Central memory CD8-positive, alpha-beta T cell (primary cell): ENCODE measurements at places on chromosomes 4 and X.

- no peak for DNase-seq
- H3K27ac ChIP-seq: peak overlapping the region; percentile 66
- peaks cover 7% of the 10 kb centered on the region for H3K4me1 ChIP-seq
- H3K36me3 ChIP-seq: peaks cover 2% of the 10 kb centered on the region
- no peak overlapping the region for H3K4me3 ChIP-seq
Observed at GRCh38 chr4:150368667-150369066, 213.3 kb upstream of the MAB21L2 start.

DNA sequence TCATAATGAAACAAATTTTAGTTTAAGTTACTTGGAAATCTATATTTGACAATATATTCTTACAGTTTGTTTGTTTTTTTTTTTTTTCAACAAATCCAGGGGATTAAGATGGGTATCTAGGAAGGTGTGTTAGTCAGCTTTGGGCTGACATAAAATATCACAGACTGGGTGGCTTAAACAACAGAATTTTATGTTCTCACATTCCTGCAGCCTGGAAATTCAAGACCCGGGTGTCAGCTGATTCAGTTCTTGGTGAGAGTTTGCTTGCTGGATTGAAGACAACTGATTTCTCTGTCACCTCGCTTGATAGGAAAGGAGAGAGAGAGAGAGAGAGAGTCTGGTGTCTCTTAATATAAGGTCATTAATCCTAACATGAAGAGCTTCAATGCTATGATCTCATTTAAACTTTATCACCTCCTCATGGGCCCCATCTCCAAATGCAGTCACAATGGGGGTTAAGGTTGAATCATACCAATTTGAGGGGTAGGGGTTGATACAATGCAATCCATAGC lies 465.2 kb downstream of the CENPC start:
- H3K4me3 ChIP-seq: no peak overlapping the region
- no peaks in the 10 kb centered on the region for H3K36me3 ChIP-seq
- DNase-seq: no peak
- H3K4me1 ChIP-seq: no peaks in the 10 kb centered on the region
- H3K27ac ChIP-seq: no peak overlapping the region

- peaks cover 52% of the 10 kb centered on the region for H3K36me3 ChIP-seq
- peaks cover 70% of the 10 kb centered on the region for H3K4me1 ChIP-seq
- H3K27ac ChIP-seq: peak overlapping the region; percentile 97
- H3K4me3 ChIP-seq: peak overlapping the region; percentile 87
Observed at GRCh38 chrX:71619193-71619592, 882 bp upstream of the CXCR3 start.

DNA sequence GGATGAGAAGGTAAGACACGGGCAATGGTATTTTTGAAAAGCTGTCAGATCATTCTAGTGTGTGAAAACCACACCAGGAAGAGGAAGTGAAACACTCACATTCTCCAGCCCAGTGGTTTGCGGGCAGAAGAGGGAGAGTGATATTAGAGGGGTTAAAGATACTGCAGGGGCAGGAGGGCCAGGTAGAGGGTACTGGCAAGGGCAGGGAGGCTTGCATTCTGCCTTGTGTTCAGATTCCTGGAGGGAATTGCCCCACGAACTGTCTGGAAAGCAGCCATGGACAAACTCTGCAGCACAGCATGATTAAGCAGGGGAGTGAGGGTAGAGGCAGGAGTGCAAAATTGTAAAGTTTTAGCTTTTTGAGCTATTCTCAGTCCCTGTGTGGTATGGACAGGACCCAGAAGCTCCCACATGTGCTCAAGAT lies 30.9 kb downstream of the NIPAL1 start:
- H3K4me3 ChIP-seq: peak overlapping the region; percentile 62
- peaks cover 56% of the 10 kb centered on the region for H3K4me1 ChIP-seq
- DNase-seq: peak; percentile 25
- H3K27me3 ChIP-seq: peaks cover 12% of the 10 kb centered on the region
- peak overlapping the region; percentile 1 for H3K27ac ChIP-seq
- peaks cover 2% of the 10 kb centered on the region for H3K36me3 ChIP-seq

GRCh38 chr4:175090116-175090515 lies 172.0 kb downstream of the ADAM29 start:
- H3K27me3 ChIP-seq: no peaks in the 10 kb centered on the region
- no peak overlapping the region for H3K27ac ChIP-seq
- H3K4me3 ChIP-seq: no peak overlapping the region
- DNase-seq: no peak
- no peaks in the 10 kb centered on the region for H3K4me1 ChIP-seq
- H3K36me3 ChIP-seq: no peaks in the 10 kb centered on the region

GRCh38 chrX:40415675-40416074 lies 165.1 kb upstream of the ATP6AP2 start:
- DNase-seq: no peak
- no peaks in the 10 kb centered on the region for H3K4me1 ChIP-seq
- no peaks in the 10 kb centered on the region for H3K27me3 ChIP-seq

DNA sequence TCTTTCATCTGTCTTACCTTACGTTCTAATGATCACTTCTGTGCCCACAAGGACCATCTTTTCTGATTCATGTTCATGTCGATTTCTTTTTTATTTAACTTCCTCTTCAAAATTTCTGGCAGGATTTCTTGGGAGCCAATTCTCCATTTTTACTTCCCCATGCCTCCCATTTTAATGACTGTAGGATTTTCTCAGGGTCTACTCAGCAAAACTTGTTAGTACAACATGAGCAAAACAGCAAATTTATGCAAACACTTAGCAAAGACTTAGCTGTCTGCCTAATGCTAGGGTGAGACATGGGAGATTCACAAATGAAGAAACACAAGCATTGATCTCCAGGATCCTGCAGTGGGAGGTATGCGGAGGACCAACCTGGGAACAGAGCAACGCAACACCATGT lies 5.5 kb downstream of the CD38 start:
- DNase-seq: no peak
- peaks cover 26% of the 10 kb centered on the region for H3K27me3 ChIP-seq
- no peak overlapping the region for H3K4me3 ChIP-seq
- peaks cover 7% of the 10 kb centered on the region for H3K36me3 ChIP-seq

- no peak overlapping the region for H3K27ac ChIP-seq
- no peaks in the 10 kb centered on the region for H3K36me3 ChIP-seq
- no peaks in the 10 kb centered on the region for H3K4me1 ChIP-seq
- H3K27me3 ChIP-seq: no peaks in the 10 kb centered on the region
- H3K4me3 ChIP-seq: no peak overlapping the region
Observed at GRCh38 chrX:133380711-133381619, 34.3 kb downstream of the GPC4 start.

DNA sequence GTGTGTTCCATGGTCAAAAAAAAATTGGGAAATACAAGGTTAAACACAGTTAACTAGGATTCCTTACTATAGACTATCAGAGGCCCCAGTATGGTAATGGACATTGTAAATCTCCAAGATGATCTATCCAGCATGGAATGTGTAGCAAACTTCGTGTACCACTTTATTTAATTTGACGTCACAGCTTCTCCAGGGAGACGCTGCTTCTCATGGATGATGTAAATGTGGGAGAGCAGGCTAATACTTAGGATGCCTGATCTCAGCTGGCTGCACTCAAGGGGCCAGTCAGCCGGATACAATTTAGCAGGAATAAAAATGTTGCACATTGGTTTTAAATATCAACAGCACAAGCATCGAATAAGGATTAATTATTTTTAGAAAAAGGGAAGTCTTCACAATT lies 111.7 kb upstream of the HPF1 start:
- H3K27ac ChIP-seq: no peak overlapping the region
- no peak for DNase-seq
- no peak overlapping the region for H3K4me3 ChIP-seq
- H3K36me3 ChIP-seq: no peaks in the 10 kb centered on the region
- H3K4me1 ChIP-seq: no peaks in the 10 kb centered on the region

DNA sequence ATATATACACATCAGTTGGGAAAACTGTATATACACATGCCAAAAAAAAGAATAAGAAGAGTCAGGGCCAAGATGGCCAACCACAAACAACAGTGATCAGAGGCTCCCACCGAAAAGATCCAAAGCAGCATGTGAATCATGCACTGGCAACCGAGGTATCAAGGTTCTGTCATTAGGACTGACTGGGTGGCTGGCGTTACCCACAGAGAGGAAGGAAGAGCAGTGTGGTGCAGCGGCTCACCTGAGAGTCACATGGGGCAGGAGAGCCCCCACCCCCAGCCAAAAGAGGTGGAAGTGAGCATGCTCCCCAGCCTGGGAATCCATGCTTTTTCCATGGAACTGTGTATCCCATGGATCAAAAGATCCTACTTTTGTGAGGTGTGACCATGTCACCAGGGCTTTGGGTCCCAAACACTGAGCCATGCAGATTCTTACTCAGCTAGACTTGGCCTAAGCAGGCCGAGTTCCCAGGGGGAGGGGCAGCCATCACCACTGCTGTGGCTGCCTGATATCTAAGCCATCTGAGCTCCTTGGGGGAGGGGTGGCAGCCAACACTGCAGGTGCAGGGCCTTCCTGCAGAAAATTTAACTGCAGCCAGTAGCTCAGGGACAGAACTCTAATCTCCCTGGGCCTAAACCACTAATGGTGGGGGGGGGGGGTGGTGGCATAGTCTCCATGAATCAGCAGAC lies 52.8 kb downstream of the P2RY10 start:
- H3K27ac ChIP-seq: no peak overlapping the region
- peaks cover 6% of the 10 kb centered on the region for H3K4me1 ChIP-seq
- DNase-seq: no peak
- no peaks in the 10 kb centered on the region for H3K36me3 ChIP-seq
- H3K4me3 ChIP-seq: peak overlapping the region; percentile 29

- H3K27me3 ChIP-seq: no peaks in the 10 kb centered on the region
- DNase-seq: no peak
- H3K27ac ChIP-seq: no peak overlapping the region
- H3K4me1 ChIP-seq: no peaks in the 10 kb centered on the region
Observed at GRCh38 chr4:29549342-29549741, 1170.8 kb upstream of the PCDH7 start.

GRCh38 chrX:23114241-23114640 lies 114.5 kb downstream of the DDX53 start:
- no peak overlapping the region for H3K4me3 ChIP-seq
- DNase-seq: no peak
- no peaks in the 10 kb centered on the region for H3K36me3 ChIP-seq
- H3K27ac ChIP-seq: no peak overlapping the region
- no peaks in the 10 kb centered on the region for H3K27me3 ChIP-seq

DNA sequence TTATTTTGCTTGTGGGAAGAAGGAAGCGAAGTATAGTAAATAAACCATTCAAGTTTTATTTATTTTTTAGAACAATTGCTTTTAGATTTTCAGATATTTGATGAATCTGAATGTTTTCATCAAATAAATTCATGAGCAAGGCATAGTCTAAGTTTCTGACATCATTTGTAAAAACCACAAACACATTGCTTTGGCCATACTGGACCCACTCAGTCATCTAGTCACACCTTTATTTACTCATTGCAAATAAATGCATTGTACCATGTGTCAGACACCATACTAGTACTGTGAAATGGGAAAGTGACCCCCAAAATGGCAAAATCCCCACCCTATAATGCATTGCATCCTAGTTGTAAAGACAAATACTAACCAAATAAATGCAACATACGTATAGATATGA lies 449.1 kb upstream of the SMIM31 start:
- H3K4me1 ChIP-seq: no peaks in the 10 kb centered on the region
- no peak for DNase-seq
- H3K36me3 ChIP-seq: no peaks in the 10 kb centered on the region
- no peak overlapping the region for H3K27ac ChIP-seq

GRCh38 chr4:48483006-48483776 lies at the start of gene SLC10A4:
Gene SLC10A4 (plus strand): TSS chr4:48483343. CDS start chr4:48483562, 219 bp downstream.
- peaks cover 12% of the 10 kb centered on the region for H3K4me1 ChIP-seq
- H3K36me3 ChIP-seq: no peaks in the 10 kb centered on the region
- DNase-seq: no peak
- H3K27me3 ChIP-seq: peaks cover 65% of the 10 kb centered on the region
- no peak within 1 kb of the TSS for H3K27ac ChIP-seq

DNA sequence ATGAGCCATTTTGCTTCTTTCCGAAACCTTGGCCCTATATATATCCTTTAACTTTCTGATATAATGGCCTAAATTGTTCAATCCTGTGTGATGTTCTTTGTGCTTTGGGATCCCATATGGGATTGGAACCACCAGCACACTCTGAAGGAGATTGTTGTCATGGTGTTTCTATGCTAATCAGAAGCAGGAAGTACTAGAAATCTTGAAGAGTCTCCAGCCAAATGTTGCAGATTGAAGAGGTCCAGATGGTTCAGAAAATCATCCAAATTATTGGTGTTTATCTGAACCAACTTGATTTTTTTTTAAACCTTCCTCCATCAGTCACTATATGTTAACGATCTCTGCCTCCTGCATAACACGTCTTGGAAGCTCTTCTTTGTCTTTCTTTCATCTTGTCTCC lies 72.8 kb downstream of the KIT start:
- DNase-seq: no peak
- H3K27ac ChIP-seq: no peak overlapping the region
- no peak overlapping the region for H3K4me3 ChIP-seq
- no peaks in the 10 kb centered on the region for H3K4me1 ChIP-seq
- no peaks in the 10 kb centered on the region for H3K27me3 ChIP-seq
- no peaks in the 10 kb centered on the region for H3K36me3 ChIP-seq

GRCh38 chr4:148495463-148495862 lies 53.2 kb upstream of the NR3C2 start:
- H3K4me3 ChIP-seq: no peak overlapping the region
- H3K4me1 ChIP-seq: no peaks in the 10 kb centered on the region
- no peaks in the 10 kb centered on the region for H3K27me3 ChIP-seq
- H3K36me3 ChIP-seq: no peaks in the 10 kb centered on the region
- DNase-seq: no peak

DNA sequence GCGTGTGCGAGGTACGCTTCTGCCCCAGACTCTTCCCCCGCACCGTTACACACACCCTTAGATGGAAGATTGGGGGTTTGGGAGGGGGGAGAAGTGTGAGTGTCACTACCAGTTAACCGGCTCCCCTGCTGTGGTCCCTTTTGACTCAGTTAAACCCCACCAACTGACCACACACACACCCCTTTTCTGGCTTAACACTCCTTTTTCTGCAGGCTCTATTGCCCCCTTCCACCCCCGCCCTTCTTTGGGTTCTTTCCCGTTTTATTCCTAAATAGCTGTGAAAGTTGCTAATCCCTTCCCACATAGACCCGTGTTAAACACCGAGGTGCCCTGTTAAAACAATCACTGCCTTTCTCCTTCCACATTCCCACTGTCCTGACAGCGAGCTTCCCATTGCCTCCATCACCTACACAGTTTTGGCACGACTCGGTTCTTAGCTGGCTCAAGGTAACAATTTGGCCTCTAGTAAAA lies 3.7 kb upstream of the NR3C2 start:
- H3K36me3 ChIP-seq: peaks cover 24% of the 10 kb centered on the region
- peaks cover 16% of the 10 kb centered on the region for H3K27me3 ChIP-seq
- peaks cover 24% of the 10 kb centered on the region for H3K4me1 ChIP-seq
- H3K4me3 ChIP-seq: peak overlapping the region; percentile 88
- DNase-seq: no peak
- H3K27ac ChIP-seq: peak overlapping the region; percentile 89

- peaks cover 8% of the 10 kb centered on the region for H3K36me3 ChIP-seq
- H3K27me3 ChIP-seq: peaks cover 3% of the 10 kb centered on the region
- peaks cover 13% of the 10 kb centered on the region for H3K4me1 ChIP-seq
Observed at GRCh38 chr4:185143601-185143969, 519 bp downstream of the SLC25A4 start.

DNA sequence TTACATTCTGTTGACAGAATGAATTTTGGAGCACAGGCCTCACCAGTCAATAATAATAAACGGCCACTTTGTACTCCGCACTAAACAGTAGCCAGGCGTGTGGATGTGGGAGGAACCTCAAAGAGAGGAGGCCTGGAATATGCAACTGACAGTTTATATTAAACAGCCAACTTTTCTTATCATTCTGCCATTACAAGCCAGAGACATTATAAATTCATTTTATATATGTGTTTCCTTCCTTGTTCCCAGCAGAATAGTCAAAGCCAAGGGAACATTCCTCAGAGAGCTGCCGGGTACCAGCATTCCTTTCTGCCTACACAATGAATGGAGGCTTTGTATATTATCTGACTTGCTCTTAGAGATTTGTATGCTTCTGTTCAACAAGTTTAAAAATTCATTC lies 436.5 kb upstream of the FTHL17 start:
- H3K4me3 ChIP-seq: no peak overlapping the region
- no peak overlapping the region for H3K27ac ChIP-seq
- H3K4me1 ChIP-seq: no peaks in the 10 kb centered on the region
- H3K36me3 ChIP-seq: no peaks in the 10 kb centered on the region
